ENCODE measurements at places on chromosomes 4 and X.
A peak's percentile ranks its signal among the peaks of the same experiment; 100 is the strongest.

- peak; percentile 9 for DNase-seq
Measured at GRCh38 chr4:108466936-108467902, 153.2 kb upstream of the RPL34 start.

DNA sequence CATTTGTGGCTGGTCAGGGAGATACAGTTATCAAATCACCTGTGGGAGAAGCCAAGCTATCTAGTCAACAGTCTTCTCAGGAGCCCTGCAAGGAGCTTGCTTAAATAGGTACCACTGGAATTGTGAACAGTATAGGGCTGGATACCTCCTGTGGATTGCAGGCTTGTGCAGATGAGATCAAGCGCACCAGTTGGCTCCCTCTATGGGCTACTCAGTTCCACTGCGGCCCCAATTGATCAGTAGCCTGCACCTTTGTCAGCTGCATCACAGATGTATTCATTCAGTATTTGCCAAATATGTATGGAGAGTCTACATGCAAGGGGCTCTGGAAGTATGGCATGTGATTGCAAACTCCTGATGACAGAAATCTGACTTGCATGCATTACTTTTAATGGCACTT lies 28.6 kb downstream of the TEX13A start:
- DNase-seq: no peak

GRCh38 chr4:26993539-26993938 lies 132.9 kb downstream of the STIM2 start:
- no peak for DNase-seq

- no peak for DNase-seq
Measured at GRCh38 chrX:19487520-19488200, 27.6 kb downstream of the MAP3K15 start.

- DNase-seq: no peak
Measured at GRCh38 chr4:106080376-106080775, 185.1 kb downstream of the NPNT start.

DNA sequence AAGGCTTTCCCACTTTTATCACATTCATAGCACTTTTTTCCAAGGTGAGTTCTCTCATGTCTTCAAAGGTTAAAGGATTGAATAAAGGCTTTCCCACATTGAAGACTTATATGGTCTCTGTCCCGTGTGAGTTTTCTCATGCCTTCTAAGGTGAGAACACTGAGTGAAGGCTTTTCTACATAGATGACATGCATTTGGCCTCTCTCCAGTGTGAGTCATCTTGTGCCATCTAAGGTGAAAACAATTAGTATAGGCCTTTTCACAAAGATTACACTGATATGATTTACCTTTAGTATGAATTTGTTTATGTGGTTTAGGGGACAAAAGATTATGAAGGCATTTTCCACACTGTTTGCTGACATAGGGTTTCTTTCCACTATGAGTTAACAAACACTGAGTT lies 21.2 kb downstream of the USP17L30 start:
- DNase-seq: no peak

DNA sequence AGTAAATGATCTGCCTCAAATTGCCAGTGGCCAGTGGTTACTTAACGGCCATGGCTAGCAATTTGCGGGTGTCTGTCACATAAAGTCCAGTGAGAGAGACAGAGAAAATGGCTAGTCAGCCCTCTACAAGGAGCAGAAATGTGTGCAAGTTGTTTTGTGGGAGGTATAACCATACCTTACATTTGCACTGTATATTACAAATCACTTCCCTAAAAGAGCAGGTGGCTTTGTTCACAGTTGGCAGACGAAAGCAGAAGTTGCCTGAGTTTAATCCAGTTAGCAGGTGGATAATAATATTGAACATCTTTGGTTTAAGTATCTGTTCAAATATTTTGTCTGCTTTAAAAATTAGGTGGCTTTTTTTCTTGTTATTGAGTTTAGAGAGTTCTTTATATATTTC lies 15.6 kb downstream of the SRPX start:
- DNase-seq: no peak

All from DMS79 treated with DMSO at 0.1 percent for 48 hours (cell line).